ENCODE measurements at places on chromosomes 11 and 22. TPM values are rescaled to one million over a fixed set of nuclear protein-coding genes. Genes with fewer than 3 reads are reported as not detected.

Gene GLB1L3
- polyA plus RNA-seq: not detected

Gene CABP7
- not detected for polyA plus RNA-seq

Gene STK33
- polyA plus RNA-seq: not detected

Gene GSC2
- not detected for polyA plus RNA-seq
